ENCODE measurements at places on chromosomes 6 and 20. TPM values are rescaled to one million over a fixed set of nuclear protein-coding genes. Genes with fewer than 3 reads are reported as not detected.

CALHM5 gene
- 0.10 TPM for total RNA-seq

ID4 gene
- total RNA-seq: 2.4 TPM

PLEKHG1 gene
- 0.50 TPM for total RNA-seq

ARMH2 gene
- not detected for total RNA-seq

SNAP91 gene
- total RNA-seq: 0.32 TPM

SOBP gene
- total RNA-seq: 1.2 TPM

NKX2-4 gene
- total RNA-seq: not detected

RUNX2 gene
- 1.0 TPM for total RNA-seq

CRYBG1 gene
- total RNA-seq: 0.64 TPM

BPI gene
- total RNA-seq: not detected

MAFB gene
- 0.06 TPM for total RNA-seq

ZNF335 gene
- 9.0 TPM for total RNA-seq

IDH3B gene
- 136 TPM for total RNA-seq

CYP39A1 gene
- total RNA-seq: 0.09 TPM

ENPP5 gene
- total RNA-seq: not detected

NXT1 gene
- total RNA-seq: 74.5 TPM

BMP5 gene
- total RNA-seq: 0.05 TPM

CHMP4B gene
- 178 TPM for total RNA-seq

TSBP1 gene
- total RNA-seq: not detected

OSER1 gene
- 58.2 TPM for total RNA-seq

RSPH3 gene
- 5.4 TPM for total RNA-seq

ZSCAN23 gene
- total RNA-seq: not detected

HLA-DOA gene
- not detected for total RNA-seq

PDE10A gene
- total RNA-seq: 32.3 TPM

RIPOR2 gene
- total RNA-seq: not detected

ANGPT4 gene
- 0.03 TPM for total RNA-seq

FOXS1 gene
- 1.6 TPM for total RNA-seq

VSTM2L gene
- 7.1 TPM for total RNA-seq

LGSN gene
- 4.8 TPM for total RNA-seq

PGC gene
- total RNA-seq: not detected

ACTR5 gene
- 10.7 TPM for total RNA-seq

CCN5 gene
- total RNA-seq: 29.9 TPM

Data from A549 treated with DMSO at 1 μM for 4 hours (cell line).